ENCODE measurements at places on chromosomes 11 and 22. TPM values are rescaled to one million over a fixed set of nuclear protein-coding genes. Genes with fewer than 3 reads are reported as not detected.

- no peaks in the 10 kb centered on the region for H3K27me3 ChIP-seq
- H3K36me3 ChIP-seq = no peaks in the 10 kb centered on the region
- H3K4me3 ChIP-seq = no peak overlapping the region
These were observed 226.0 kb upstream of the C11orf87 start for GRCh38 chr11:109196016-109196415.

DNA sequence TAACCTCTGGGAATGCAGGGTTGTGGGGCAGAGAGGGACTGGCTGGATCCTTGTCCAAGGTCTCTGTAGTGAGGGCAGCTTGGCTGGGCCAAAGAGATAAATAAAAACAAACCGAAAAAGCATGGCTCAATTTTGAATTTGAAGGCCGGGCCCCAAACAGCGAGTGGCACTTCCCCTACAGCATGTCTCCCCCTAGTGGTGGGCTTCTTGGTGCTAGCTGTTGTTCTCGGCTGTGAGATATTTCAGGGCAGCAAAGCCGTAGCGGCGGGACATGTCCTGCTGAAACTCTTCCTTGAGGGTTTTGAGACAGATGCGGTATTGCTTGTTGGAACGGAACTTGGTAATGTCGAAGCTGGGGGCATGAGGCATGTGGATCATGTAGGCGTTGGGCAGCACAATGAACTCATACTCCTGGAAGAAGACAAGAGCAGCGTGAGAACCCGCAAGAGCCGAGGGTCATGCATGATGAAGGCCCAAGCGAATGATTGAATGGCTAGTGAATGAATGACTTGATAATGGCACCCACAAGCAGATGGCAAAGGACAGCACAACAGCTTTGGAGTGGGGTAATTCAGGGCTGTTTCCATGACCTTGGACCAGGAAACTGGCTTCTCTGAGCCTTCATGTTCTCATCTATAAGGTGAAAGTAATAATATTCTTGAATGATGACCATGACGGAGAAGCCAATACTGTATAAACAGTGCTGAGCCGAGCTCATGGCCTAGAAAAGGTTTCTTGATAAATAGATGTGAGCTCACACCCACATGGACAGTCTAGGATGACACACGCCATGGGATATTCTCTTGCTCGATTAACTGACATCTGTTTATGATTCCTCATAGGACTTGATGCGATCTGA lies 216.3 kb upstream of the SYN3 start:
- H3K27ac ChIP-seq = no peak overlapping the region
- no peak for DNase-seq
- no peaks in the 10 kb centered on the region for H3K4me1 ChIP-seq
- no peak overlapping the region for H3K4me3 ChIP-seq

Gene GGTLC2
- total RNA-seq = not detected

Gene APOL4
- 22.6 TPM for total RNA-seq

All from activated CD8-positive, alpha-beta memory T cell treated with anti-CD3 and anti-CD28 coated beads, Interleukin-2, amount 10 ng/mL, durations not matched to agents 7 days and 5 days (primary cell).